Heart left ventricle (tissue), 16 donors: ENCODE measurements at places on chromosomes 1 and 21. TPM values are rescaled to one million over a fixed set of nuclear protein-coding genes. Genes with fewer than 3 reads are reported as not detected.

The UBE2U gene
- total RNA-seq, result not detected

The RBP7 gene
- 21.4 TPM for total RNA-seq

The MSH4 gene
- not detected for total RNA-seq

The CHIT1 gene
- total RNA-seq, result 1.7 TPM

The CHIA gene
- total RNA-seq, result not detected

The TAF12 gene
- total RNA-seq, result 22.7 TPM

The DISC1 gene
- 7.4 TPM for total RNA-seq

The PDPN gene
- total RNA-seq, result 41.5 TPM

The SEC16B gene
- 3.3 TPM for total RNA-seq

The ITPKB gene
- 19.2 TPM for total RNA-seq

The C1orf87 gene
- total RNA-seq, result not detected

The IGSF8 gene
- 23.1 TPM for total RNA-seq

The LRRC39 gene
- 53.4 TPM for total RNA-seq

The ADAR gene
- 52.1 TPM for total RNA-seq

The USF1 gene
- 20.2 TPM for total RNA-seq

The HRNR gene
- not detected for total RNA-seq

The CLDN17 gene
- total RNA-seq, result not detected

The NPHS2 gene
- not detected for total RNA-seq

The HES3 gene
- not detected for total RNA-seq

The CTXND2 gene
- total RNA-seq, result not detected

The PLCH2 gene
- 0.36 TPM for total RNA-seq

The CSDE1 gene
- 789 TPM for total RNA-seq

The KRTAP10-1 gene
- total RNA-seq, result not detected

The ZMYND12 gene
- total RNA-seq, result 3.5 TPM

The ETNK2 gene
- total RNA-seq, result 2.0 TPM

The SRGAP2 gene
- 17.7 TPM for total RNA-seq

The CHAF1B gene
- total RNA-seq, result 0.60 TPM

The TRIM45 gene
- total RNA-seq, result 6.9 TPM

The ADORA1 gene
- total RNA-seq, result 6.7 TPM

The ABCG1 gene
- total RNA-seq, result 18.4 TPM

The DMRTA2 gene
- total RNA-seq, result not detected

The HPCA gene
- not detected for total RNA-seq

The C2CD4D gene
- not detected for total RNA-seq

The PNRC2 gene
- total RNA-seq, result 102 TPM

The IGSF21 gene
- 0.54 TPM for total RNA-seq

The ANGPTL3 gene
- not detected for total RNA-seq

The FAM167B gene
- total RNA-seq, result 8.4 TPM

The ZNF695 gene
- total RNA-seq, result 0.06 TPM

The PGLYRP3 gene
- not detected for total RNA-seq

The ERI3 gene
- total RNA-seq, result 43.5 TPM

The CD1B gene
- total RNA-seq, result not detected

The STYXL2 gene
- 149 TPM for total RNA-seq

The HEYL gene
- total RNA-seq, result 9.1 TPM

The C1orf74 gene
- total RNA-seq, result 1.6 TPM

The SNRNP40 gene
- total RNA-seq, result 17.7 TPM
